ENCODE measurements at places on chromosomes 13 and 19.

- no peak for DNase-seq
Observed at GRCh38 chr19:5997371-5997770, 19.4 kb upstream of the RANBP3 start.

- DNase-seq, result no peak
Observed at GRCh38 chr13:23185542-23185941, 4.8 kb downstream of the SGCG start.

DNA sequence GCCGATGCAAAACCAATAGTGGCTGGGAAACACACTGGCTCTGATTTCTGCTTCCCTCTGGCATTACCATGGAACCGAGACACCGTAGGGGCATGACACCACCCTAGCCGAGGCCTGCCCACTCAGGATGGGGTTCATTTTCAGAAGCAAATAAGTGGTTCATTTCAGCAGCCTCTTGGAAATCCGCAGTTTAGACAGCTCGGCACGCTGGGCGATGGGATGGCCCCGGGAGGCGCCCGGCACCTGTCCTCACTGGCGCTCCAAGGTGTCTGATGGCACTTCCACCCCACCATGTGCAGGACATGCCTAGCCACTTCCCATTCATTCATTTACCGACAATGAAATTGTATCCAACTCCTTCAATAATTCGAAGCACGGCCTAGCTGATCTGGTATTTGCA lies 33.8 kb downstream of the KLF2 start:
- DNase-seq, result no peak

- DNase-seq, result no peak
Observed at GRCh38 chr13:36214163-36214921, at the start of gene SOHLH2. Gene SOHLH2 (minus strand): TSS chr13:36214556. CDS start chr13:36214526, 30 bp downstream.

DNA sequence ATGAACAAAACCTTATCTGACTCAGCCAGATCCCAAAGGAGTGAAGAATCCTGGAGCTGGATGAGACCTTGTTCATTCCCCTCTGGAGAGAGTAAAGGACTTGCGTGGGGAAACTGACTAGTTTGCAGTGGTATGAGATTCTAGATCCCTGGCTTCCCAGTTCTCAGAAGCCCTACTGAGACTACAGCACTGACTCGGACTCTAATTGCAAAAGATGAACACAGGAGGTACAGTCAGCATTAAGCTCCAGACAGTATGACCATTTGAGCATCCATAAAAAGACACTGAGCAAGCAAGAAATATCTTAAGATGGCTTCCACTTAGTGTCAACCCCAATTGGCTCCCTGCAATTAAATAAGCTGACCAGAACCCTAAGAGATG lies 6.8 kb downstream of the ZC3H4 start:
- DNase-seq, result no peak

DNA sequence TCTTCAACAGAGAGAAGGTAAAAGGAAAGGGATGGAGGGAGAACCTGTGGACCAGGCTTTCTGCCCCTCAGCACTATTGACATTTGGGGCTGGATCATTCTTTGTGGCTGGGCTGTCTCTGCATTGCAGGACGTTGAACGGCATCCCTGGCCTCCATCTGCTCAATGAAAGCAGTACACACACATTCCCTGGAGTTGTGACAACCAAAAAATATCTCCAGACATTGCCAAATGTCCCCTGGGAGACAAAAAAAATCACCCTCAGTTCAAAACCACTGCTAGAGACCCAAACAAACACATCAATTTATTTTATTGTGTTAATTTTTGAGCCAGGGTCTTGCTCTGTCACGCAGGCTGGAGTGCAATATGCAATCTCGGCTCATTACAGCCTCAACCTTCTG lies 43.3 kb downstream of the INSR start:
- DNase-seq, result no peak

DNA sequence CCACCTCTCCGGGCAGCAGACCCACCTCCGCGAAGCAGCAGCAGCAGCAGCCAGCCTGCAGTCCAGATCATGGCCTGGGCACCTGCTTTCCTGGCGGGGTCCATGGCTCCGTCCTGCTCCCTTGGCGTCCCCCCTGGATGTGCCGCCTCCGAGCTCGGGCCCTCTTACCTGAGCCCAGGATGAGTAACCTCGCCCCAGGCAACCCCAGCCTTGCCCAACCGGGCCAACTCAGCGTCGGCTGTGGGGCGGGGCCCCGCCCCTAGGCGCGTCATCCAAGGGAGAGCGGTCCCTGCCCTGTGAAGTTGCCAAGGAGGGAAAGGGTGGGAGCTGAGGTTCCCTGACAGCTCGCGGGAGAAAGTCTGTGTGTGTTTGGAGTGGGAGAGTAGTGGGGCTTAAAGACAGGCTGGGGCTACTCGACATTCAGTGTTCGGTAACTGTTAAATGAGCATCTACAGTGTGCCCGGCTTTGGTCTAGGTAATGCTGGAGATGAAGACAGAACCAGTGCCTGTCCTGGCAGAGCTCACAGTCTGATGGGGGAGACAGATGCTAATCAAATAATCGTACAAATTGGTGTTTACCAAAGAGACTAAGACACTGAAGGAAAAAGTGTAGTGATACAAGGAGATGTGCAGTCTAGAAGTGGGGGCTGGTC lies at the start of gene LYPD3:
Gene LYPD3, minus strand, starts transcription at position 141 of the 653 bp plus-strand sequence. Its CDS starts 37 bp downstream, at position 104.
- DNase-seq, result no peak

DNA sequence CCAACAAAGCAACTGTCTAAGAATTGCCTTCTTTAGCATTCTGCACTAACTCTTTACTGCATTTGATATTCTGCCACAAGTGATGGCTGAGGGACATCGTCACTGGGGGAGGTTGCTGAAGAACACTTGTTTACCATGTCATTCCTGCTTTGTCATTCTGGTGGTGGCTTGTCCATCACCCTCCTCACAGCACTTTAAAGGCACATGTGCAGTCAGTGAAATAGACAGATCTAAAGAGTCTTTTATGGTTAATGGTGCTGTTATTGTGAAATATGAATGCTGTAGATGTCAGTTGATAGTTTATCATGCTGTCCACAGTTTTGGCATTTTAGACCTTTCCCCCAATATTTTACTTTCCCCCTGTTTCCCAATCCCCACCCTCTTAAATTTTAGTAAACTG lies 120.9 kb upstream of the TSC22D1 start:
- no peak for DNase-seq

DNA sequence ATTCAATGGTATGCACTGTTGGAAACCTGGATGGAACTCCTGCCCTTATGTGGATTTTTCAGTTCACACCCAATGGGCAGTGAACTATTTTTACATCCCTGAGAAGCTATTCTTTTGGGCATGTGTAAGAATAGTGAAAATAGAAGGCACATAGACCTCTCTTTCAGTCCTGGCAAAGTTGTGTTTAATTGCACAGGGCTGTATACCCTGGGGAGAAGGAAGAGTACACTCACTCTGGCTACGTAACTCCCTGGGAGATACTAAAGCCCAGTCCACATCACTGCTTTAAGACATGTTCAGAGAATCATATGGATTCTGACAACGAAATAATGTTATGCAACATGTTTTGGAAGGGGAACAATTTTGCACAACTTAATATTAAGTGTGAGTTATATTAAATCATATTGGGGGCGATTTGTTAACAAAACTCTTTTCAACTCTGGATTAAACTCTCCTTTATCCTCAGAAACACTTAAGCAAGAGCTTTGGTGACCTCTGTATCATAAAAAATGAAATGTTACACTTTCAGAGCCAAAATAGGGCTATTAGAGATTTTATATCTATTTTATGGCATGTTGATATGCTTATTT lies 166.1 kb downstream of the DCT start:
- no peak for DNase-seq

- DNase-seq, result no peak
Observed at GRCh38 chr13:109941221-109941620, 154.8 kb upstream of the IRS2 start.

DNA sequence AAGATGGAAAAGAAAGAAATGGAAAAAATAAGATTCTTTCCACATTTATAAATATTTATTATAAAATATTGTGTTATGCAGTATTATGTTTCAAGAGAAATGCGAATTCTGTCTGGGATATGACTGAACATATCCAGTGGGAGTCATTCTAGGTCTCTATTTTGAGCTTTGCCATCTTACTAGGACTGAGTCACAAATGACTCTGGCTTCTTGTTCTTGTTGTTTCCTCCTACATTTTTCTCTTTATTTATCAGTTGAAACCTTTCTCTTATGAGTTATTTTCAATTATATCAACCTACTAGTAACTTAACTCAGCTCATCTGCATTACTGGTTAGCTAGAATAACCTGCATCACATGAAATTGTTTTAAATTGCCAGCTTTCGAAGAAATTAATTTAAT lies 1247.3 kb downstream of the SLITRK1 start:
- no peak for DNase-seq

DNA sequence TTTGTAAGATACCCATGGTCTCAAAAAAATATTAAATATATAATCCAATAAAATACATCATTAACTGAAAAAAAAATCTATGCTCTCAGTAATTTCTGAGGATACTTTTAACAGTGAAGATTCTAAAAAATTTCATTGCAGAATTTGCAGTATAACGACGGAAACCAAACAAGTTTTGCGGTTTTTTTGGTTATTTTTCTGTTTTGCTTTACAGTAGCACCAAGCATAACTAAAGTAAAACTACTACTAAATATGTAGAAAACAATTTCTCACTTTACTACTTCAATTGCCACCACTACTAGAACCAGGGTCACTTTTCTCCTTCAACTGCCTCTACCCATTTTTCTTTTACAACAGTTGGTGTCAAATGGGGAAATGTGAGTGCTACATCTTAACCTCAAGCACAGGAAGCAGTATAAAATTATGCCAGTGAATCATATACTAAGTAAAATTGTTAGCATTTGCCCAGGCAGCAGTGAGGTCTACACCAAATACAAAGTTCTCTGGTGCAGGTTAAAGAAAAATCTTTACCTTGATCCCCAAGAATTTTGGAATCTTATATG lies 24.1 kb downstream of the MICU2 start:
- no peak for DNase-seq

DNA sequence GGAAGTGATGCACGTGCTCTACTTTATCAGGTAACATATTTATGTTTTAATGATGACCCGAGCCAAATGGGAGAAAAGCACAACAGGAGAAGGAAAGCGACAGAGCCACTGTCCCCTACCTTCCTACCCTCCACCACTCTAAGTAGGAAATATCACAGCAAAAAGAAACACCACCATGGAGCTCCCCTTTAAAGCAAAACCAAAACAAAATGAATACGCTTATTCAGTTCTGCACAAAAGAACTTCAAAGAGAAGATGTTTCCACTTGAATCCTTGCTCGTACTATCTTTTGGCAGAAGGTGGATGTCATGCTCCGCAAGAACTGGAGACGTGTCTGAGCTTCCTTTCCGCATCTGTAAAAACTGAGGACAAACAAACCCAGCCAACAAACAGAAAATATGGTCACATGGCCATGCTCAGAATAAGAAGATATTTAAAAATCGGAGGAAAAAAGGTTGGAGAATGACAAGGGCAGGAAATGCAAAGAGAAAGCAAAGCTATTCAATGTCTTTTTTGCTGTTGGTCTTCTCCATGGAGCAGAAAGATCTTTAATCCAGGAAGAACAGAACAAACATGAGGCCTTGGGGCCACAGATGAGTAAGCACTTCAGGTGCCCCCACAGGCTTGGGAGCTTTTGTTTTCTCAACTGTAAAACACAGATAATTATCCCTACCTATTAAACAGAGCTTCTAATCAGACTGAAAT lies 19.5 kb downstream of the N4BP2L1 start:
- no peak for DNase-seq
